Fibroblast of upper back skin (primary cell): ENCODE measurements at places on chromosomes 1 and 21.

- peak; percentile 57 for DNase-seq
These were observed 358.4 kb upstream of the ADGRL4 start for GRCh38 chr1:79364896-79365295.

DNA sequence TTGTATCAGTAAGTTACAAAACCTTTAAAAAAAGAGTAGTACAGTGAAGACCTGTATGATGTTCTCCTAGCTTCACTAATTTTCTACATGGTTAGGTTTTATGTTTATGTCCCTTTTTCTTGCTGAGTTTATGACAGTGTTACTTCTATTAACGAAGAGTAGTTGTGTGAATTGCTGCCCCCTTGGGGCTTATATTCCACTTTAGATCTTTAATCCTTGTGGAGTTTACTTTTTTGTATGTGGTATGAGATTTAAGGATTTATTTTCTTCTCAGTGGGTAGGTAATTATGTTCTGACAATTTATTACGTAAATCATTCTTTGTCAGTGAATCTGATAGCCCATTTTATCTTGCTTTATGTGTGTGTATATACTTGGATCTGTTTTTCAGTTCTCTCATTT, 14.8 kb downstream of the KCTD3 start:
- DNase-seq: no peak

DNA sequence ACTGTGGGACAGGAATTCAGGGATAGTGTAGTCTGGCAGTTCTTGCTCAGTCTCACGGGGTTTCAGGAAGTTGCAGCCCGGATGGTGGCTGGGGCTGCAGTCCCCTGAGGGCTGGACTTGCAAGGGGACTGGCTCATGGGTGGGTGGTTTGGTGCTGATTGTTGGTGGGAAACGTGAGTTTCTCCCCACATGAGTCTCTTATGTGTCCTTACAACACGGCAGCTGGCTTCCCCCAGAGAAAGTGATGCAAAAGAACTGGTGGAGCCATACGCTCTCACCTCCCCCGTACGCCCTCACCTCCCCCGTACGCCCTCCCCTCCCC, 64.9 kb downstream of the EVA1C start:
- no peak for DNase-seq

GRCh38 chr1:221284028-221284427, 404.8 kb downstream of the HLX start:
- DNase-seq: peak; percentile 95

DNA sequence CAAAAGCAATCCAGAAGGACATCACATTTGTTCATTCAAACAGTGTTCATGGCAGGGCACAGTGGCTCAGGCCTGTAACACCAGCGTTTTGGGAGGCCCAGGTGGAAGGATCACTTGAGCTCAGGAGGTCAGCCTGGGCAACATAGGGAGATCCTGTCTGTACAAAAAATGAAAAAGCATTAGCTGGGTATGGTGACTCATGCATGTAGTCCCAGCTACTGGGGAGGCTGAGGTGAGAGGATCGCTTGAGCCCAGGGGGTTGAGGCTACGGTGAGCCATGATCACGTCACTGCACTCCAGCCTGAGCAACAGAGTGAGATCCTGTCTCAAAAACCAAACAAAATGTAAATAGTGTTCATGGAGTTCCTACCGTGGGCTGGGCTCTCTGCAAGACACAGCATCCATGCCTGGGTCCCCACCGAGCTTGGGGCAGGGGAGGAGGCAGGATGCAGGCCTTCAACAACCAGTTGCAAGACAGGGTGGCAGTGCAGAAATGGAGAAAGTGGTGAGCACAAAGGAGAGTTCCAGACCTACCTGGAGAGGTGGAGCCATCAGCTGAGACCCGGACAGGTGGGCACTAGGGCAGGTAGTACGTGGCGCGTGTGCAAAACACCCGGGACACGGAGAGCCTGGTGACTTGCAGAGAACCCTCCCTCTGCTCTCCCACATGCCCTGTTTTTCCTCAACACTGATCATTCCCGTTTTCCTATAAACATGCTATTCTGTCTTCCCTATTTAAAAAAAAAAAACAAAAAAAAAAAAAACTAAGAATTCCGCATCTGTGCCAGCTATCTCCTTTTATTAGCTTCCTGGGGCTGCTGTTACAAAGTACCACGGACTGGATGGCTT, 138.9 kb downstream of the TOMM20 start:
- no peak for DNase-seq

DNA sequence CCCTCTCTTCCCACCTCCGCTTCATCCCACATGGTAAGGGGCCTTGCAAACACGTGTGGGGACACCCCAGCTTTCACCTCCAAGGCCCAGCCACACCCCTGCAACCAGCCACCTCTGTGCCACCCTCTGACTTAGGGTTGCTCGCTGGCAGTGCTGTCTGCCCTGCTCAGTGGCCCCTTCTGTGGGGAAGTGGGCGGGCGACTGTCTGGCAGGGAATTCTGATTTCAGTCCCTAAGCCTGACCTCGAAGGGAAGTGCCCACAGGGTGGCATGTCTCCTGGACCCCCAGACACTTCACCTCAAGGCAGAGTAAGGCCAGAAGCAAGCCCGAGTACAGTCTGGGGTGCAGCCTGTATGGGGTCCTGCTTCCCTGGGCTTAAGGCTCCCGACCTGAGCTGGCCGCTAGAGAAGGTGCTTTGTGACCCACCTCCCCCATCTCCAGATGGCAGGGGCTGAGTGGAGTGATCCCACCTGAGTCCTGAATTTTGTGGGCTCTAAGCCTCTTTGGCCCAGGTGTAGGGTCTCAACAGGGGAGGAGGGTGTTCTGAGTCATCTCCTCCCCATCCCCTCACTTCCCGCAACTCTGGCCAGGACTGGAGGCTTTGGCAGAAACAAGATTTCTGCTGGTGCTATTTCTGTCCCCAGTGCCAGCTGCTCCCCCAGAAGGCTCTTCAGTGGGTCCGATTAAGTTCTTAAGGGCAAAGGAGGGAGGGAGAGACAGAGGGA, 7.0 kb downstream of the RD3 start:
- no peak for DNase-seq

DNA sequence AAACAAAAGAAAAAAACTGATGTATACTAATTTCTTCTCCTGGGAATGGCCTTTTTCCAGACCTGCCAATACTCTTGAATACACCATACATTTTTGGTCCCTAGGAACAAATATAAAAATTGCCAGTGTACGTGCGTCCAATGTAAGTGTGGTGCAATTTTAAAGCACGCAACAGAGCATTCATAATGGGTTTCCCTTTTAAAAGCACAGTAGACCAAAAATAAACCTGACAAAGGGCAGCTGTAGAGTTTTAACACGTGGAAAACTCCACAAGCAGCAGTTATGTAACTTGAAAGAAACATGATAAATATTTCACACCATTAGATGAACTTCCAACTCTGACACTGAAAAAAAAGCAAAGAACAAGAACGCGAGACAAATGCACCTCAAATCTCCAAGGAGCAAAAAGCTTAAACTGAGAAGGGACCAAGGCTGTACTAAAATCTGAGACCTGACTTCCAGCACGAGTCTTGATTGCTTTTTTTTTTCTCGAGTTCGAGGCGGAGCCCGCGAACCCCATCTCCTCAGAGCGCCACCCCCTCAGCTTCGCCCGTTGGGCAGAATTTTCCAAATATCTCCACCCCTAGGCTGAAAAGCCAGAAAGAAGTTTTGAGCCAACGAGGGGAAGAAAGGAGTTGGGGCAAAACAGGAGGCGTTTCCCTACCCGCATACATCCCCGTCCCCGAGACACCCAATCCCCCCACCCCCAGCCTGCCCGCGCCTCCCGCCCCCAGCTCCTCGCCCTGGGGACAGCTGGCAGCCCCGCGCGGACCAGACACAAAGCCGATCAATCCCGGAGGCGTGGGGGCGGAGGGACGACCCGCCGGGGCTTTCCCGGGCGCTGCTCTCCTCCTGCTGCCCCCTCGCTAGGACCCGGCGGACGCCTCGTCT, at the start of gene JAM2:
Gene JAM2, plus strand, starts transcription at position 599 of the 891 bp plus-strand sequence. CDS start 564 bp downstream, outside the sequence.
- peak; percentile 51 for DNase-seq

GRCh38 chr1:60681095-60681860, 401.1 kb upstream of the NFIA start:
- no peak for DNase-seq

DNA sequence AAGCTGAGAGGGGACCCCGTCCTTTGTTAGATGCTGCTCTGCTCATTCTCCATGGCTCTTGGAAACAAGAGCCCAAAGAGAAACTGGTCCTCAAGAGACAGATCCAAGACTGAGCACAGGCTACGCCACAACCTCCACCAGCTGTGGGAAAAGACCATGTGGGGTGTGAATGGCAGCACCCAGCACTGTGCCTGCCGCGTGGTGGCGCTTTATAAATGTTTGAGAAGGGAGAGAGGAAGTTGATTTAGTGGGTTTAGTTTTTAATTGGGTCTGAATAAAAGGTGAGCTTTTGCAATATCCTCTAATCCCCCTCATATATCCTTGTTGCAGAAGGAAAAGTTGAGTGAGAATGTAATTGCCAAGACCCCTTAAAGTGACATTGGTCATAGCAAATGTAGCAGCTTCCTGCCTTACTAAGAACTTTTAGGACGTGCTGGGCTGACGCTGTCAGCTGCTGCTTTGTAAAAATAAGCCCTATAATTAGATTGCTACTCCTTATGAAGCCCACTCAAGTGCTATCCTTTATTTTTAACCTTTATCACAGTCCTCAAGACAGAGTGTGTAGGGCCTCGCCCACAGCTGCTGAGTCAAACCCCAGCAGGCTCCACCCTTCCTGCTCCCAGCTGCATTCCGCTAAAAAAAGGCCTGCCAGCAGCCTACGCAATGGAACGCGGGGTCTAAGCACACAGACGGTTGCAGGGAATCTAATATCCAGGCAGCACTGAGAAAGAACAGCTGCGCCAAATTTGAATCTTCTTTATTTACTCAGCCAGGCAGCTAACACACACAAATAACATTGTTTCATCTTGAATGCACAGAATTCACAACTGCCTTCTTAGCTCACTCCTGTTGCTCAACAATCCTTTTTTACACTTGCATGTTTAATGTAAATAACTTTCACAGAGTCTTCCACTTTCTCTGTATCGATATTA, 47.4 kb upstream of the PRDX6 start:
- peak; percentile 93 for DNase-seq

DNA sequence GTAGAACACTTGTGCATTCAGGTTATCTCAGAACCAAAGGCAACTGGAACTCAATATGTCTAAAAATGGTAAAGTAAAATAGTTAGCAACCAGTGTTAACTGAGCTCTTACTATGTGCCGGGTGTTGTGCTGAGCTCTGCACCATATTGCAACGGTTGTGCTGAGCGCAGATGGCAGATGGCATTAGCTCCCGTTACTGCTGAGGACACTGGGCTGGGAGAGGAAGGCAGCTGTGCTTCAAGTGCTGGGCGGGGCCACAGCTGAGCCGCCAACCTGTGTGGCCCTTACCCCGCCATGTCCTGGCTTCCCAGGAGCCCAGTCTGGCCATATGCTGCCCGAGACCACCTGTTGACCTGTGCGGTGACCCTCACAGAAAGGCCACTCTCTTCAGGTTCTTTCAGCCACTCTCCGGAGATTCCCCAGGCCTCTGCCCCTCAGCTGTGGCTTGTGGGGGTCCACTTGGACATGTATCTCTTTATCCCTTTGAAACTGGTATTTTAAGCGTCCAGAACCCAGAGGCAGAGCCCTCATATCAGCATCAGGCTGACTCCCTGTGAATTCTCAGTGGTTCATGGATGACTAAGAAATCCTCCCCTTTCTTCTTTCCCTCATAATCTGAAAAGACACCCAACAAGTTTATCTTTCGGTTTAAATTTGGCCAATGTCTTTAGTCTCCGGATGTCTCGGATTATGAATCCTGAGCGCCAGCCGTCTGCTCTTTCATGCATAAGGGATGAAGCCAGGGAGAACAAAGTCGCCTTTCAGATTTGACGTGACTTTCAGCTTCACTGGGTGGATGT, 26.4 kb downstream of the LDLRAP1 start:
- peak; percentile 19 for DNase-seq

DNA sequence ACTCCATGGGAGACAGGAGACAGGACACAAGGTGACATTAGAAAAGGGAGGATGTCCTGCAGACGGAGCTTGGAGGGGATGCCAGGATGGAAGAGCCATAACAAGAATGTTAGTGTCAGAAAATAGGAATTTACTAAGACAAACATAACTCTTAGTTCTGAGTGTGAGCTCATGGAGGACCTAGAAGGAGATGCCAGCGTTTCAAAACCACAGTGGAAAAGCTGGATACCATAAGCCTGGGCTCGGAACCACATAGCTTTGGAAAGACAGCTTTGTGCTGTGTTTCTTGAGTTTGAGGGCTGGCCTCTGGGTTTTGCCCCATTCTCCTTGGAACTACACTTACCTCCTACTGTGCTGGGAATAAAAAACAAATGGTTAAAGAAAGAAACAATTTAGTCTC, 128.4 kb downstream of the S1PR1 start:
- peak; percentile 24 for DNase-seq

GRCh38 chr1:222459652-222460051, 88.3 kb downstream of the HHIPL2 start:
- no peak for DNase-seq

GRCh38 chr1:227364657-227365056, 46.4 kb upstream of the CDC42BPA start:
- DNase-seq: no peak

DNA sequence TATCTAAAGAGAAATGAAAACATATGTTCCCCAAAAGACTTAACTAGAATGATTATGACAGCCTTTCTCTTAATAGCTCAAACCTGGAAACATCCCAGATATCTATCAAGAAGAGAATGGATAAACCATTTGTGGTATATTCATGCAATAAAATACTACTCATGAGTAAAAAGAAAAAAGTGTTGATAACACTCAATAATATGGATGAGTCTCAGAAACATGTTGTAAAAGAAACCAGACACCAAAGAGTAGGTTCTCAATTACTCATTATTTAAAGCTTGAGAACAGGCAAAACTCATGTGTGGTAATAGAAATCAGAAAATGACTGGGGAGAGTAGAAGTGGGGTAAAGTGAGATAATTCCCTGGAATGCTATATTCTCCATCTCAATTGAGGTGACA, 154.1 kb downstream of the PHTF1 start:
- peak; percentile 95 for DNase-seq

DNA sequence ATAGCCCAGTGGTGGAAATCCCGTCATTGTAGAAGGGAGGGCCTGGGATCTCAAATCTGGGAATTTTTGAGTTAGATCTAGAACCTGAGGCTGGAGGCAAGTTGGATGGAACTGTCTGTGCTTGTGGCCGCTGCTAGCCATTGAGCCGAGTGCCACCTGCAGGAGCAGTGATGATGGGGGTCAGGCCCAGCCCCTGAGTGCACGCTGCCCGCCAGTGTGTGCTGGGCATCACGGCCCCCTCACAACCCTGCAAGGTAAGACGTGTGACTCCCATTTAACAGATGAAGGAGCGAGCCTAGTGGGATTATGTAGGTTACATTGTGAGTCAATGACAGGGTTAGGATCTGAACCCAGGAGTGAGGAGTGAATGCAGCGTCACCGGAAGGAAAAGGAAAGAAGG, 407.2 kb downstream of the CAMTA1 start:
- DNase-seq: no peak

GRCh38 chr1:107293901-107294613, 153.2 kb downstream of the NTNG1 start:
- no peak for DNase-seq
